Ovary (tissue), 10 donors: ENCODE measurements at places on chromosomes 3 and 15. TPM values are rescaled to one million over a fixed set of nuclear protein-coding genes. Genes with fewer than 3 reads are reported as not detected.

DNA sequence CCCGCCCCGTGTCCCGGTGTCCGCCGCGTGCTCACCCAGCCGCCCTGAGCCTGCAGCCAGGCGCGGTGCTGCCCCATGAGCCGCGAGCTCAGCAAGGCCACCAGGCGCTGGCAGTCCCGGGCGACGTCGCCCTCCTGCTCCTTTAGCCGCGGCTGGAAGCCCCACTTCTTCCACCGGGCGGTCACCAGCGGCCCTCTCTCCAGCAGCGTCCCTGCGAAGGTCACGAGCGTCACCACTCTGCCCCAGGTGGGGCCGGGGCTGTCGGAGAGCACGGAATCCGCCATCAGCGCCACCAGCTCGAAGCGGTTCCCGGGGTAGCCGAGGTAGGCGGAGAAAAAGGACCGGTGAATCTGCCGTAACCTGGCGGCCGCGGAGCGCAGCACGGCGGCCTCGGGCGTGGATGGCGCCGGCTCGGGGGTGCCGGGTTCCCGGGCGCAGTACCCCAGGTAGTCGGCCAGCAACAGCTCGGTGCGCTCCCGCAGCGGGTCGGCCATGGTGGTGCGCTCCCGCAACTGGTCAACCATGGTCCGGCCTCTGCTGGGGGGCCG lies 298 bp downstream of the BCL2L10 start:
- no peak for DNase-seq

The CNTN3 gene
- 1.3 TPM for polyA plus RNA-seq

- DNase-seq = no peak
Measured at GRCh38 chr3:132519914-132520313, 77.2 kb upstream of the ACKR4 start.

GRCh38 chr15:90062023-90062442 lies 40.2 kb downstream of the IDH2 start:
- peak; percentile 64 for DNase-seq

DNA sequence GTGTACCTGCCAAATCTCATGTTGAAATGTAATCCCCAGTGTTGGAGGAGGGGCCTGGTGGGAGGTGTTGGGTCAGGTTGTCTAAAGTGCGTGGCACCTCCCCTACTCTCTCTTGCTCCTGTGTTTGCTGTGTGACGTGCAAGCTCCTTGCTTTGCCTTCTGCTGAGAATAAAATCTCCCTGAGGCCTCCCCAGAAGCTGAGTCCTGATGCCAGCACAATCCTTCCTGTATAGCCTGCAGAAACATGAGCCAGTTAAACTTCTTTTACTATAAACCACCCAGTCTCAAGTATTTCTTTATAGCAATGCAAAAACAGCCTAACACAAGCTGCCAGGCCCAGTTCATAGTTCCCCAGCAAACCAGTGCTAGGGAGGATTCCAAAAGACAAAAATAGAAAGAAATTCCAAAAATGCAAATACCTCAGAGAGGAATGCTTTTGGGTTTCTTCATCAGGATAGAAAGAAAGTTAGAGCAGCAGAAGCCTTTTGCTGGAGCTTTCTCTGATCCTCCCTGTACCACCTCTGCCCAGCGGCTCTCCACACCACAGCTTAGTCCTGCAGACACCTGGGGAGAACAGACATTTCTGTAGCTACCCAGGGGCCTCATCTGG lies 25.9 kb upstream of the CDV3 start:
- DNase-seq = peak; percentile 41

The MINDY2 gene
- 5.7 TPM for polyA plus RNA-seq

The EPM2AIP1 gene
- 15.9 TPM for polyA plus RNA-seq

DNA sequence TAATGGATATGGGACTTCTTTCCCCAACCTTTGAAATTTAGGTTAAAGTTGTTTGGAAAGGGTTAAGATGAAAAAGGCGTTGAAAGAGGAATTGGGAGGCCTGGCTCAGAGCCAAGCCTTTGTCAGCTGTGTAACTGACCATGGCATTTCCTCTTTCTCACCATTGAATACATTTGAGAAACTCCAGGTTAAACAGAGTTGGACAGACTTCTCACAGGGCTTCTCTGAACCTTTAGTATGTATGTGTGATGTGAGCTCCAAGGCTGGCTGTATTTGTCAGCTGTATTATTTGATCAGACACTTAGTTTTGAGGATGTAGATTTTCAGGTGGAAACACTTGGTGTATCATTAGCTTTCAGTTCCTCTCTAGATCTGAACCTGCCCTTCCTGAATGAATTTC lies 136.4 kb upstream of the GOLGA6L4 start:
- DNase-seq = no peak

- no peak for DNase-seq
Measured at GRCh38 chr3:32501783-32502117, 902 bp downstream of the CMTM6 start.

GRCh38 chr15:91866371-91866905 lies 12.9 kb downstream of the SLCO3A1 start:
- peak; percentile 37 for DNase-seq

GRCh38 chr15:59562448-59563186 lies 49.0 kb upstream of the GCNT3 start:
- no peak for DNase-seq

- DNase-seq = no peak
Measured at GRCh38 chr3:150662410-150663200, 41.1 kb downstream of the ERICH6 start.

DNA sequence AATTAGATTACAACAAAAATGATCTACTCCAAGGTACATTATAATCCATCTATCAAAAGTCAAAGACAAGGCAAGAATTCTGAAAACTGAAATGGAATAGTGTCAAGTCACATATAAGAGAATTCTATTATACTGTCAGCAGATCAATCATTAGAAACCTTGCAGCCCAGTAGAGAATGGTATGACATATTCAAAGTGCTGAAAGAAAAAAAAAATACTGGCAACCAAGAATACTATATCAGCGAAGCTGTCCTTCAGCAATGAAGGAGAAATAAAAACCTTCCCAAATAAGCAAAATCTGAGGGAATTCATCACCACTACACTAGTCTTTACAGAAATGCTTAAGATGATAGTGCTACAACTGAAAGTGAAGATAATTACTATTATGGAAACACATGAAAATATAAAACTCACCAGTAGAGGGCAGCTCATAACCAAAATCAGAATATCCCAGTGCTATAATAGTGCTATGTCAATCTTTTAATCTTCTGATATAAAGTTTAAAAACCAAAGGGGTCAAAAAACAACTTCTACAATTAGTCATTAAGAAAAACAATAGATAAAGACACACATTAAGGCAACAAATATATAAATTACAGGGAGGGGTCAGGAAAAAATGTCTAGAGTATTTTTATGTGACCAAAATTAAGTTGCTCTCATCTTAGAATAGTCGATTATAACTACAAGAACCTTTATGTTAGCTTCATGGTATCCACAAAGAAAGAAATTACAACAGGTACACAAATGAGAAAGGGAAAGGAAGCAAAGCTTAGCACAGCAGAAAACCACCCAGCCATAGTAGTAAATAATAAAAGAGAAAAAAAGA lies 190.7 kb upstream of the CNTN6 start:
- DNase-seq = no peak

- DNase-seq = no peak
Measured at GRCh38 chr3:132241776-132242514, 75.3 kb upstream of the ACP3 start.

The TMF1 gene
- 10.7 TPM for polyA plus RNA-seq

DNA sequence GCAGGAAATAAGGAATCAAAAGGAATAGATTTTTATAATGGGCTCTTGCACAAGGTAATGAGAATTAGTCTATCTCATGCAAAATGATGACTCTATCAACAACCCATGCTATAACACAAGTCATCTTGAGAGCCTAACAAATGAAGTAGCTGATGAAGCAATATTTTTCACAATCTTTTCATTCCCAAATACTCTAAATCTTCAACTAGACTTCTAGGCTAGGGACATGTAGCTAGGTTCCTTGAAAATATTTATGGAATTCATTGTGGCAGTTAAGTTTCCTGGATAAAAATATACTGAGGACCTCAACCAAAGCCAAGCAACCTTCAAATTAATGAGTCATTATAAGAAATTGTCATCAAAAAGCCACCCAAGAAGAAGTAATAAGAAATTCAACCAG lies 55.4 kb downstream of the DCBLD2 start:
- no peak for DNase-seq
